CD8-positive, alpha-beta T cell (primary cell): ENCODE measurements at places on chromosomes 12 and 14. TPM values are rescaled to one million over a fixed set of nuclear protein-coding genes. Genes with fewer than 3 reads are reported as not detected.

BATF gene
- 4.3 TPM for total RNA-seq

CLEC14A gene
- total RNA-seq, result not detected

TGM1 gene
- total RNA-seq, result 3.8 TPM

RASSF9 gene
- total RNA-seq, result not detected

CLEC12A gene
- total RNA-seq, result not detected

ADSS1 gene
- total RNA-seq, result 2.4 TPM

FBXO33 gene
- total RNA-seq, result 106 TPM

PFDN5 gene
- 741 TPM for total RNA-seq
